ENCODE measurements at places on chromosomes 5 and 9.

DNA sequence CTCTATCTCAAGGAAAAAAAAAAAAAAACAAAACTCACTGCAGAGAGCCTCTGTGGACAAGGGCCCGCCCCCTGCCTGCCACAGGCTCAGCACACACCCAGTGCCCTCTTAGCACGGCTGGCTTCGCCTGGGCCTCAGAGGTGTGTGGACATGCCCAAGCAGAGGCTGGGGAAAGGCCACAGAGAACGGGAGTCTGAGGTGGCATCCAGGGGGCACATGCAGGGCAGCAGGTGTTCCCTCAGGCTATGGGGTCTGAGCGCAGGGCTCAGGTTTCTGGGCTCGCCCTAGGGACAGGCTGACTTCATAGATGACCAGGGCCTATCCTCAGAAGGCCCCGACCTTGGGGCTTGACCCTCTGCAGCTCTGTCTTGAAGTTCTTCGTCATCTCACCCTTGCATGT lies 138.7 kb downstream of the ZNF354C start:
- DNase-seq, result no peak

- DNase-seq, result no peak
Measured at GRCh38 chr9:19430201-19430760, 21.5 kb downstream of the ACER2 start.

DNA sequence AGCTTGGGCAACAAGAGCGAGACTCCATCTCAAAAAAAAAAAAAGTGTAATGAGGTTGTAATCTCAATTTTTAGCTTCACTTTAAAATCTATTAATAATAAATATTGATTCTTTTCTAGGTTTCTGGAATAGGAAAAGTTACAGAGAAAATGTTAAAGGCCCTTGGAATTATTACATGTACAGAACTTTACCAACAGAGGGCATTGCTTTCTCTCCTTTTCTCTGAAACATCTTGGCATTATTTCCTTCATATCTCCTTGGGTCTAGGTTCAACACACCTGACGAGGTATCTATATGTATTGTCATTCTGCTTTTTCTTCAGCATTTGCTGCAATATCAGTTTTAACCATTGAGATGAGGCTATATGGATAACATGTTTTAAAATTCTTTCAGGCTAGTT lies 26.6 kb upstream of the ANKDD1B start:
- DNase-seq, result no peak

DNA sequence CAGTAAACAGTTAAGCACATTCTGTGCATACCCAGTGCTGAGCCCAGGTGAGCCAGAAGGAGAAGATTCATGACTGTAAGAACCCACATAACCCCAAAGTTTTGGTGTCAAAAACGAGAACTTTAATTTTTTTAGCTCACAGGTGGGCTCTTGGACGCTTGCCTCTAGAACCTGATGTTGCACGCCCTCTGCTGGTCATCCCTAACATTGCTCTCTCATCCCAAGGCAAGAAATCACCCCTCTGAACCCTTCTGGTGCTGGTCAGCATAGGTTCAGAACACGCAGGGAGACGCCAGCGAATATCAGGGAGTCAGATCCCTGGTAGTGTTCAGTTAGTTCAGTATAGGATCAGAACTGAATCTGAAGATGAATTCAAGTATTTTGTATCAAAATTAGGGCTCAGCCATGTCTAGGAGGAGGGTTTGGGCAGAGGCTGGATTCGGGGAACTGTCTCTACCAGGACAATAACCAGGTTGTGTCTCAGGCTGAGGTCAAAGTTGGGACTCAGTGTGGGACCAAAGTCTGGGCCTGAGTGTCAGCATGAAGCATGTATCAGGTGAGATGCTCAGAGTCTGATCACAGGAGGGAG lies 4.1 kb upstream of the DNAJB5 start:
- DNase-seq, result peak; percentile 66

GRCh38 chr9:7613931-7614330 lies 185.6 kb downstream of the DMAC1 start:
- peak; percentile 59 for DNase-seq

GRCh38 chr9:37184905-37185867 lies 64.8 kb downstream of the ZCCHC7 start:
- DNase-seq, result no peak

- no peak for DNase-seq
Measured at GRCh38 chr9:76894198-76894597, 11.7 kb downstream of the PRUNE2 start.

GRCh38 chr9:95497772-95498171 lies 19.0 kb downstream of the PTCH1 start:
- no peak for DNase-seq

DNA sequence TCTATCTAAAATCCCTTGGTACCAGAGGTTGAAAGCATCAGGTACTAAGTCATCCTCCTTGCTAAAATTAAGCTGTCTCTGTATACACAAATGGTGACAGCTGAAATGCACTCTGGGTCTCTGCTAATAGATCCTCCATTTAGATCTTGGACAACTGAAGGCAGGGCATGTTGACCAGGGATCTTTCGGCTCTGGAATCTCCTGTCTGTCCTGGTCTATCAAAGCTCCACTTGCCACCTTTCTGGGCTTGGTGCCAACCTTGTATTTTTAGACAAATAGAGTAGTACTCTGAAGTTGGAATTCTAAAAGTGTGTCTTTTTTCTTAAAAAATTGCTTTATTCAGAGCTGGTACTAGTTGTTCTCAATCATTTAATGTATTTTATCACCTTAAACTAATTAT lies 135.2 kb upstream of the HMHB1 start:
- DNase-seq, result no peak

DNA sequence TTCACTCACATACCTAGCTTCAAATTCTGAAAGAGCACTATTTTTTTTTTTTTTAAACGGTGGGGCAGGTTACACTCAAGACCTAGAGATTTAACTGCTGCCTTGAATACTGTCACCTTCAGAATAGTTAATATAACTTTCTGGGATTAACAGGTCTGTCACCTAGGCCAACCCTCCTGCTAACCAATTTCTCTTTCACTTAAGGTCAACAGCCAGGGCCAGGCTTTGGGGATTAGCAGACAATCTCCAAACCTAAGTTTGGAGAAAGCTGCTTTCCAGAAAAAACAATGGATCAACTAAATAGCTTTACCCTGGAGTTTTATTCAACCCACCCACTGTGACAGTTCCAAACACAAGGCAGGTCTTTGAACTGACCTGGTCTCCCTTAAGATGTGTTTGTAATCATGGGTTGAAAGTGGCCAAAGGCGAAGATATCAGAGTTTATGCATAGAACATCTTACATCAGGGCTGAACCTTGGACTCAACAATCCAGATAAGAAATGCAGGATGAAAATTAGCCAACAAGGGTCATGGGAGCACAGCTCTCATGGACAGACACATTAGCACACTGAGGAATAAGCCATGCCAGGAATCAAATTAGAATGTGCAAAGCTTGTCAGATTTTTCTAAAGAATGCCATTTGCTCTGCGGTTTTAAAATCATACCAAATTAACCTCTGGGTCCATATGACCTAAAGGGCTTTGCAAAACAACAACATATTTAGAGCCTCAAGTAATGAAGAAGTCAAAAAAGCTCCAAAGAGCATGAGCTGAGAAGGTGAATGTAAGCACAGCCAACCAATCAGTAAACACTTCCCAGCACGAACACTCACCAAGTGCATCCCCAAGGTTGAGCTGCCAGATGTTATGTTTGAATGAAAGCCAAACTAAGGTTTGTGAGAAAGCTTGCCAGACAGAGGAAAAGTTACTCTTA lies 538.5 kb upstream of the DMAC1 start:
- DNase-seq, result no peak

DNA sequence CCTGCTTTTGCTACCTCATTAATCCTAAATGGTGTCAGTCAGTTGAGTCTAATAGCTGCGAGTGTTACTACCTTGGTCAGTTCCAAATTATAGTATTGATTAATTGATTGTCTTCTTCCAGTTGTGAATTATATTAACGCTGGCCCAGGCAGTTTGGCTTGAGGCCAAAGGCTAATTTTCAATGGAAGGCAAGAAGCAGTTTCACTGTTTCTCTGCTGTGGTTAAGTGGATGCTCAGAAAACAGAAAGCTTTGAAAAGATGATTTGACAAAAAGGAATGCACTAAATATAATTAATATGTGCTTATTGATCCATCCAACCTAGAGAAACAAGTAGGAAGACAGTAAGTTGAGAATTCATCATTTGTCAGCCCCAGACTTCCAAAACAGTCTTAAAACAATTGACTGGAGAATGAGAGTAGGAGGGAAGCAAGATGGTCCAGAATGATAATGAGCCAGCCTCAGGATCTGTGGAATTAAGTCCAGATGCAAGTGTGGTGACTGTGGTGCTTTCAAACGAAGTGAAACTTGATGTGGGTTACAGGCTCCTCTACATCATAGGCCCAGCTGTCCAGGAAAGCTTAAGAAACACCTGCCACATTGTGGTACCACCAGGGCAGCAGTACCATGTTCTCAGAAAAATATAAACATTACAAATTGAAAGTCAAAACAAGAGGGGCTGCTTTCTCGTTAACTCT lies 1371.0 kb upstream of the DMAC1 start:
- DNase-seq, result no peak

DNA sequence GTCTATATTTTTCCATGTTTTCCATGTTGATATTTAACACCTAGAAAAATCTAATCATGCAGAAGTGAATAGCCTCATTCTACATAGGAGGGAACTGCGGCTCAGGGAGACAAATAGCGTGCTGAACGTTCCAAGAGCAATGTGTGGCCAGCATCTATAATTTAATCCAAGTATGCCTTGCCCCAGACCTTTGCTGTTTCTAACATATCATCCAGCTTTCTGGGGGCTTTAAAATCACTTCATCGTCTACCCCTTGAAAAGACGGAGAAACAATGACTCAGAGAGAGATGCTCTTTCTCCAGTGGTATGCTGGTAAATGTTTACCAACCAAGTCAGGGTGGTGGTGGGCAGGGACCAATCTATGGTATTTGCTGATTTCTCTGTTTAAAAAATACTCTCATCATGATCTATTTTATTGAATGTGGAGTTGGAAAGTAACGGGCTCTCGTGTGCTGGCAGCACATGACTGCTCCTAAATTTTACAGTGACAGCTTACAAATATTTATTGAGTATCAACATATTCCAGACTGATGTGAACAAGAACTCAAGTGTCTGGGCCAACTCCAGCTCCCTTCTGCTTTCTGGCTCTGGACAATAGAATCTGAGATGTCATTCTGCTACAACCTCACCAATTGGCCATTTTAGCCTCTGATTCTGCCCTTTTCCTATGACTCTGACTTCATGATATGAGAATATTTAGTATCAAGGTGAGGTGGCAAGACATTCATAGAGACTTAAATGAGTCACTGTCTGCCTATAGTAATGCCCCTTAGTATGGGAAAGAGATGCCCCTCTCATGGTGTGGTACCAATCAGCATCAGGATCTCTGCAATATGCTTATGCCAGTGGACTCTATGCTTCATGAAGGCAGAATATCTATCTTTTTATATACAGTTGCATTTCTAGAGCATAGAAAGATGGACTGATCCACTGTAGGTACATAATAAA lies 407.4 kb upstream of the TNC start:
- DNase-seq, result no peak

GRCh38 chr5:140591747-140592372 lies 27.2 kb downstream of the SLC35A4 start:
- no peak for DNase-seq

GRCh38 chr5:91998774-91999173 lies 615.7 kb upstream of the ARRDC3 start:
- no peak for DNase-seq

- DNase-seq, result no peak
Measured at GRCh38 chr5:131647048-131647769, 12.2 kb upstream of the RAPGEF6 start.

DNA sequence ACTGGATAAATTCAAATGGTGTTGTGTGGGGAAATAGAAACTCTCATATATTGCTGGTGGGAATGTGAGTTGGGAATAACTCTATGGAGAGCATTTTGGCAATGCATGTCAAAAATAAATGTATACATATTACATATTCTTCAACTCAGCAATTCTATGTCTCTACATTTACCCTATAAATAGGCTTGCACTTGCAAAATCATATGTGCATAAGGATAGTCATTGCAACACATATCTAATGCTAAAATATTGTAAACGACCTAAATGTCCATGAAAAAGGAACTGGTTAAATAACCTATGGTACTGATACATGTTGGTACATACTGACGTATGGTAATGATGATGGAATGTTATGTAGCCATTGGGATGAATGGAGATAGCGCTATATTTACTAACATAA lies 94.5 kb upstream of the CHD1 start:
- DNase-seq, result no peak

- DNase-seq, result no peak
Measured at GRCh38 chr5:56876327-56876726, 33.1 kb upstream of the SETD9 start.

- DNase-seq, result no peak
Measured at GRCh38 chr9:100346836-100347235, 5.9 kb downstream of the TEX10 start.

- no peak for DNase-seq
Measured at GRCh38 chr9:32427111-32427873, 42.8 kb downstream of the ACO1 start.

Data from CD4-positive, alpha-beta T cell treated with Interleukin-2 at 100 ng/mL for 4 hours (primary cell).